Activated T-helper 1 cell treated with anti-CD3 and anti-CD28 coated beads, Interleukin-12 subunit alpha, Interleukin-12 subunit beta, Interleukin-2, Interleukin-4 antibody, amounts not matched to agents 30 ng/mL and 10 ng/mL and 1 ng/mL, durations not matched to agents 14 hours and 24 hours and 36 hours (primary cell): ENCODE measurements at places on chromosomes 4 and X.

DNA sequence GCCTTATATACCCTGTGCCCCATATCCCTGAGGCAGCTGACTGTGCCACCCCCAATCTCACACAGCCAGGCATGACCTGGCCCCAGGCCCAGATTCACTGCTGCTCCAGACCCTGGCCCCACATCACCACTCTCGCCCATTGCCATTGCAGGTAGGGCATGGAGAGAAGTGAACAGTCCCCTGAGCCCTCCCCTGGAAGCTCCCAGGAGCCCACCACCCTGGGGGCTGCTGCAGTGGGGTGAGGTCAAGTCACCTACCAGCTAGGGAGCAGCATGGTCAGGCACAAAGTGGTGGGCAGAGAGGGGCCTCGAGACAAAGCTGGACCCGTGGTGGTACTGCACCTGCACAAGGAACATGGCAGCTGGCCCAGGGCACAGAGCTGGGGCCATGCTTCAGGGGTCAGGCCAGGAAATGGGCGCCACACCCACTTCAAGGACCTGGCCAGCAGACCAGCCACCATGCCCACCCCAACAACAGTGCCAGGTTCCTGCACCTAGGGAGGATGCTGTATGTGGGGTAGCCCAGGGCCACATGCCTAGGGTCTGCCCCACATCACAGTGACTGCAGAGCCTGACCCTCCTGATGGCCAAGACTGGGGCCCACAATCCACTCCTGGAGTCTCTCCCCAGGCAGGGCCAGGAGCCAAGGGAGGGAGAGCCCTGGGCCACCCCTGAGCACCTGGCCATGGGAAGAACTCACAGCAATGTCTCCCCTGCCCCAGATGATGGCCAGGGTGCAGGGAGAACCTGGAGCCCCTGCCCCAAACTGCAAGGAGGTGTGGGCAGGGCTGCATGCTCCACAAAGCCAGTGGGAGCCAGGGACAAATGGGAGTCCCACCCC lies 58.5 kb downstream of the COX18 start:
- peaks cover 8% of the 10 kb centered on the region for H3K27me3 ChIP-seq
- no peaks in the 10 kb centered on the region for H3K4me1 ChIP-seq
- DNase-seq: no peak
- no peak overlapping the region for H3K4me3 ChIP-seq

GRCh38 chr4:102612824-102613366 lies 111.7 kb downstream of the NFKB1 start:
- H3K4me1 ChIP-seq: peaks cover 83% of the 10 kb centered on the region
- H3K4me3 ChIP-seq: peak overlapping the region; percentile 70

GRCh38 chr4:105551965-105552746 lies at the start of gene ARHGEF38:
Gene ARHGEF38, plus strand, starts transcription at chr4:105552620. Its CDS starts 146 bp downstream, at chr4:105552766.
- H3K27ac ChIP-seq: no peak within 1 kb of the TSS
- no peaks in the 10 kb centered on the region for H3K36me3 ChIP-seq
- H3K27me3 ChIP-seq: peaks cover 8% of the 10 kb centered on the region
- H3K4me1 ChIP-seq: no peaks in the 10 kb centered on the region

DNA sequence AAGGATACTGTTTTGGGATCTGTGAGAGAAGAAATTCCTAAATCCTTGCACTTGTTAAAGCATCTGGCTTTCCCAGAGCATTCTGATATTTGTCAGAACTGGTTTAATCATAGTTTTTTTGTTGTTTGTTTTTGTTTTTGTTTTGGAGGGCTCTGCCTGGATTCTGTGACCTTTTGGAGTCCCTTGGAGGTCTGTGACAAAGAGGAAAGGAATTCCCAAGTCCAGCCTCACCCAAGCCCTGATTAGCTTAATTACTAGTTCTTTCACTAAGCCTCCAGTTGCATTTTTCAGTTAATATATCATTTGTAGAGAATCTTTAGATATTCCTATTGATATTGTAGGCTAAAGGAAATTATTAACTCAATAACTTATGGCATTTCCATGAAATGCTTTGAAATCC lies 711 bp downstream of the ACE2 start:
- H3K27me3 ChIP-seq: no peaks in the 10 kb centered on the region
- no peak for DNase-seq
- no peaks in the 10 kb centered on the region for H3K4me1 ChIP-seq

DNA sequence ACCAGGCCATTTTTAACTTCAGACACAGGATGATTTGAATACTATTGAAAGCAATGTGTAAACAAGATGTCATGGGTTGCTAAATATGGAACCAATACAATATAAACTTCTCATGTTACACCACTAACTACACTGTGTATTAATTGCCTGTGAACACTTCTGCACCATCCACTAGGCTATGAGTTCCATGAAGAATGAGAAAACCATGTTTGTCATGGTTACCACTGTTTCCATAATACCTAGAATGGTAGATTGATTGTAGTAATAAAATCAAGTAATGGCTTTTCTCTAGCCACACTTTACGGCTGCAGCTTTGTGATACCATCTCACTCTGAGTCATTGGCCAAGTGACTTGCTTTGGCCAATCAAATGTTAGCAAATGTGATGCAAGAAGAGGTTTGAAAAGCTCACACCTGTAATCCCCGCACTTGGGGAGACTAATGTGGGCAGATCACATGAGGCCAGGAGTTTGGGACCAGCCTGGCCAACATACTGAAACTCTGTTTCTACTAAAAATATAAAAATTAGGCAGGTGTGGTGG lies 19.9 kb upstream of the CYBB start:
- no peaks in the 10 kb centered on the region for H3K36me3 ChIP-seq
- H3K4me1 ChIP-seq: no peaks in the 10 kb centered on the region
- no peak overlapping the region for H3K27ac ChIP-seq
- no peak overlapping the region for H3K4me3 ChIP-seq
- H3K27me3 ChIP-seq: peaks cover 1% of the 10 kb centered on the region

DNA sequence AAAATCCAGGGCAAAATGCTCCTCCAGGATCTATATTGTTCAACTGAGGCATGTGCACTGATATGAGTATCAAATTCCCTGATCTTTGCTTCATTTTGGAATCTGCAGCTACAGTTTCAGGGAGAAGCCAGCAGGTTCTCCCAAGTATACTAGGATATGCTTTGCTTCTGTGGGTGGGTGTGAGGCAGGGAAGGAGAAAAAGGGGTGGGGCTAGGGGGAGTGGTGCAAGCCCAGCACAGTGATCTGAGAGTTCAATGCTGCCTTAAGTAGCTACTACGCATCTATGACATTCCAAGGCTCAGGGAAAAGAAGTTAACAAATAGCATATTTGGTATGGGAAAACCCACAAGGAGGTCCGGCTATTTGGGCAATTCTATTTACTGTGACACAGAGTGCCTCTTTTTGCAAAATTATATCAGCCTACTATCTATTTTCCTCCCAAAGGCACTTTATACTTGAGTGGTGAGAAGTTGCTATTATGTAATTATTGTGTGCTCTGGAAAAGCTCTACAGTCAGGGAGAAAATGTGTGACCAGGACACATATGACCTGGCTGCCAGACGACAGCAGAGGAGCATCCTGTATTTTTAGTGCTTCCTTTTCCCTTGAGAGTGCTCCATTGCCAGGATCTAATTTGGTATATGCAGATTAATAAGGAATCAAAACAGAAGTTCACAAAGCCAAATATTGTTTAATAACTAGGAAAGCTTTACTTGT lies 162.0 kb downstream of the RNF150 start:
- H3K36me3 ChIP-seq: no peaks in the 10 kb centered on the region
- no peaks in the 10 kb centered on the region for H3K4me1 ChIP-seq
- H3K27me3 ChIP-seq: peaks cover 2% of the 10 kb centered on the region
- H3K4me3 ChIP-seq: no peak overlapping the region

GRCh38 chrX:24498181-24498580 lies 33.1 kb downstream of the PDK3 start:
- no peak overlapping the region for H3K4me3 ChIP-seq
- no peak for DNase-seq
- peaks cover 30% of the 10 kb centered on the region for H3K4me1 ChIP-seq
- no peaks in the 10 kb centered on the region for H3K27me3 ChIP-seq

DNA sequence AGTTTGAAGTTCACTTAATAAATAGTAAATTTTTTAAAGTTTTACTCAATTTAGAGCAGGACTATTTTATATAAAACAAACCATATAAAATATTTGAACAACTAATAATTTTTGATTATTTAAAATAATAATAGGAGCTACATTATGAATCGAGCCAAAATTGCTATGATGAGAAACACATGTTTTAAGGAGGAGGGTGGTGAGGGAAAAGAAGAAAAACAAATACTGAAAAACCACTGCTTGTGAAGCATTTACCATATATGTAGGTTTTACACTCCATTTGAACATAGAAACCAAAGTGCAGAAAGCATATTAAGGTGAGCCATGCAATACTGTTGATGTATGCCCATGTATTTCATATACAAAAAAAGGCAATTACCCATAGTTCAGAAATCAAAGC lies 448.9 kb downstream of the FSTL5 start:
- no peak for DNase-seq
- H3K27me3 ChIP-seq: no peaks in the 10 kb centered on the region
- no peaks in the 10 kb centered on the region for H3K4me1 ChIP-seq
- no peak overlapping the region for H3K4me3 ChIP-seq
- H3K27ac ChIP-seq: no peak overlapping the region

DNA sequence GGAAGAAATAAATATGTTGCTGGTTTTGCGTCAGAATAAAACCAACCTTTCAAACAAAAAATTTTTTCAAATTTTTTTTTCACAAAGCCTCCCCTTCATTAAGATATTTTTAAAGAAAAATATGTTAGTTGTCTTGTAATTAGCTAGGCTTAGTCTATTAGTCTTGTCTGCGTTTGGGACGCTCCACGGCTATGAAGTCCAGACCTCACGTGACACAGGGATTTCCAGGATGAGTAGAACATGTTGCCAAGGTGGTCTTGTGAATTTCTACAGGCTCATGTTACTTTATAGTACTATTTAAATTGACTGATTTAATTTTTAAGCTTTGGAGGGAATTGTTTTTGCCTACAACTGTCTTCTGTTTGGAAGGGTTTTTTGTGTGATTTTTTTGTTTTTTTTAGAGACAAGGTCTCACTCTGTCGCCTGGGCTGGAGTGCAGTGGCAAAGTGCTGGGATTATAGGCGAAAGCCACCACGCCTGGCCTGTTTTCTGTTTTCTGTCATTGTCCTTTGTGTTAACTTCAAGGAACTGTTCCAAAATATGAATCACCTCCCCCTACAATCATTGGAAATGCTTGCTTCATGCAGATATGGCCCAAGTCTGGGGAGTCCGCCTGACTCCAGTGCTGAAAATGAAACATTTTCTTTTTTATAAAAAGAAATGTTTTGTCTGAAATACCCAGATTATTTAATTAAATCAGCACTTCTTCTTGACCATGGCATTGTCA lies 26.2 kb downstream of the TMEM144 start:
- no peak overlapping the region for H3K27ac ChIP-seq
- no peak overlapping the region for H3K4me3 ChIP-seq
- DNase-seq: no peak
- H3K4me1 ChIP-seq: no peaks in the 10 kb centered on the region
- no peaks in the 10 kb centered on the region for H3K36me3 ChIP-seq

DNA sequence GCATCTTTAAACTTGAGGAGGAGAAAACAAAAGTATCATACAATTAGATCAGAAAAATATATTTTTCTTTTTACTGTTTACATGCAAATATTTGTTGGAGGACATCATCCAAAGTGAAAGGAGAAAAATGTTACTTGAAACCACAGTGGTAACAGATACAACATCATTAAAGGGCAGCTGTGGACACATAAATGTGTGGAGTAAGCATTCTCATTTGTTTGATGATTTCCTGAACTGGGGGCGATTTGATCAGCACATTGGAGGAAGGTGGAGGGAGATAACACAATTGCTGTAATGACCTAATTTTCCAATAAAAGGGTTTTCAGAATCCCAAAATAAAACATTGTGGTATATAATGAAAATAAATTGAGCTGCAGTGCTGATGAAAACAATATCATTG lies 314.5 kb upstream of the HS3ST1 start:
- H3K27me3 ChIP-seq: no peaks in the 10 kb centered on the region
- H3K27ac ChIP-seq: no peak overlapping the region
- H3K4me3 ChIP-seq: no peak overlapping the region
- no peaks in the 10 kb centered on the region for H3K36me3 ChIP-seq
- no peak for DNase-seq

DNA sequence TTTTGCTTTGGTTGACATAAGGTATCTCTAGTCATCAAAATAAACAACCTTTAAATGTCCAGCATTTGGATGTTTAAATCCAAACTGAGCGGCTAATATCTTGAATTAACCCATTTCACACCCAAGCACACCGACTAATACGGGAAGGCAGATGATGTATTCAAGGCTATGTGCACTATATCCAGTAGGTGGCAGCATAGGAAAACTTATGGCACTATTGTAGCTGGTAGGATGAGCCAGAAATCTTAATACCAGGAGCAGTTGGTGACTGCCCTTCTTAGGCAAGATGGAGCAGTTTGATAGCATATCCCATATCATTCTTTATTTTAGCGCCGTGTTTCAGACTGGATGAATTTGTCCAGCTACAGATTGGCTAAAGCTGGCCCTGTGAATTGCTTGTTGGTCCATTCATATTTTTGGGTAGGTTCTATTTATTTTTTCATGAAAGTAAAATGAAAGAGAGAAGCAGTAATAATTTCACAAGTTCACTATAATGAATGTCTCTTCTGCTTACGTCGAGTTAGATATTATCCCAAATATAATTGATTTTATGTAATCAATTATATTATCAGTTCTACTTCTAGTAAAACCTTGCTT lies 24.4 kb downstream of the UCHL1 start:
- H3K27me3 ChIP-seq: no peaks in the 10 kb centered on the region
- DNase-seq: no peak
- no peaks in the 10 kb centered on the region for H3K36me3 ChIP-seq
- no peak overlapping the region for H3K4me3 ChIP-seq

GRCh38 chr4:172660251-172660650 lies 508.4 kb upstream of the GALNT7 start:
- H3K27me3 ChIP-seq: no peaks in the 10 kb centered on the region
- H3K4me1 ChIP-seq: no peaks in the 10 kb centered on the region
- H3K36me3 ChIP-seq: no peaks in the 10 kb centered on the region
- no peak overlapping the region for H3K4me3 ChIP-seq
- DNase-seq: no peak

- peaks cover 1% of the 10 kb centered on the region for H3K27me3 ChIP-seq
- H3K4me3 ChIP-seq: no peak overlapping the region
- H3K36me3 ChIP-seq: no peaks in the 10 kb centered on the region
- no peak overlapping the region for H3K27ac ChIP-seq
- no peak for DNase-seq
- H3K4me1 ChIP-seq: no peaks in the 10 kb centered on the region
Observed at GRCh38 chrX:43505769-43506168, 150.3 kb upstream of the MAOA start.

DNA sequence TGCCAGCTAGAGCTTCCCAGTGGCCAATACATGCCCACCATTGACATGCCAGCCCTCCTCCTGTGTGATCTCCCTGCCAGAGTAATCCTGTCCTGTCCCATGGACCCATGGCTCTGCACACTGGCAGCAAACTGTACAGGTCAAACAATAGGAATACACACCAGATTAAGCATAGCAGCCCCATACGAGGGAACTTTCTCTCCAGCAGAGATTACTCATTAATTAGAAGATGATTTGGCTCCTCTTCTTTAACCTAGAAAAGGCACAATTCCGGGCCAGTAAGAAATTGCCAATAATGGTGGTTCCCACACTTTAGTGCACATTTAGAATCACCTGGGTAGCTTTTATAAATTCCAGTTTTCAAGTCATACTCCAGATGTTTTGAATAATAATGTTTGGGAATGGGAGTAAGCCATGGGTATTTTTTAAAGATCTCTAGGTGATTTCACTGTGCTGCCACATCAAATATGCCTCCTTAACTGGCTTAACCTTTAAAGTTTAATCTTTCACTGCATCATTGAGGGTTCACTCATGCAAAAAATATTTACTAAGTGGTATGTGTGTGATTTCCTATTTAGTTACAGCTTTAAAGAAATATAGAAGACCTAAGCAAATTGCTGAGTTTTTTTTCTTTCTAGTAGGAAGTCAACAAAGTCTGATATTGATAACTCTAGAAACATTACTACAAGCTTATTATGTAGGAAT lies 277.6 kb upstream of the NWD2 start:
- no peaks in the 10 kb centered on the region for H3K36me3 ChIP-seq
- H3K4me1 ChIP-seq: no peaks in the 10 kb centered on the region
- H3K4me3 ChIP-seq: no peak overlapping the region
- DNase-seq: no peak
- H3K27ac ChIP-seq: no peak overlapping the region
- no peaks in the 10 kb centered on the region for H3K27me3 ChIP-seq
